NCI-H1930 (cell line): ENCODE measurements at places on chromosomes 7 and 10.
A peak's percentile ranks its signal among the peaks of the same experiment; 100 is the strongest.

DNA sequence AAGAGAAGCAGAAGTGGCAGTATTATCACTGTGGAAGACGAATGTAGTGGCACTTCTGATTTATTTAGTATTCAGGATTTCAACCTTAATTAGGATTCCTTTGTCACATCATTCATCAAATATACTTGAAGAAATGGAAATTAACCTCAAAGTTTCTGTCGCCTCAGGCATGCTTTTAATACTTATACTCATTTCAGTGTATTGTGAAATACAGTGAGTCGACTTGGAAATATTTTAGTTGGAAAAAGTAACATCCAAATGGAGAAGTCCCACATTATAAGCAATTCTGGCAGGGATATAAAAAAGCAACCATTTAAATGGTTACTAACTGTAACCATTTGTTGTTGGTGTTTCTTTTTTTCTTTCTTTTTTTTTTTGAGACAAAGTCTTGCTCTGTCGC, 648.8 kb downstream of the ARL4A start:
- no peak for DNase-seq

DNA sequence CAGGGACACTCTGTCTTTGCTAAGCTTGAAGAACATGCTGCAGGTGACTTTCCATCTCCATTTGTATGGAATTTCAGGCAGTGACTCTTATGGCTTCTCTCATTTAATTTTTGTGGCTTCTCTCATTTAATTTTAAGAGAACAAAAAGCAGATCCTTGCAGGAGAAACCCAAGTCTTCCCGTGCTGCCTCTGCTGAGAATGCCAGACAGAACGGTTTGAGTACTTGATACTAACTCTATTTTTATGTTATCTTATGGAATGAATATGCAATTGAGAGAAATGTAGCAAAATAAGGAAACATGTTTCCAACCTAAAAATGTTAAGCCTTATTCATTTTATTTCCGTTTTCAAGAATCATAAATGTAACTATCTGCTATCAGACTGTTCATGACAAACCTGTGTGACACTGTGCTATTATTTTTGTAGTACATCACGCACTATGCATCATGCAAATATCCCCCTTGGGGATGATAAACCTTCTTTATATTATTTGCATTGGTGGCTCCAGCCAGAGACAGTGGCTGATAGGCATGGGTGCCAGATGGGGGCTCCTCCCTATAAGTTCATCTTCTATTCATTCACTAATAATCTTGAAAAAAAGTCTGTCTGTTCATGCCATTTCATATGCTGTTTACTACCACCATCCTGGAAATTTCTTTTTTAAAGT, 6.9 kb upstream of the RAPGEF5 start:
- no peak for DNase-seq

GRCh38 chr7:23273141-23273599, 26.0 kb upstream of the MALSU1 start:
- DNase-seq: peak; percentile 85

GRCh38 chr10:116990276-116990800, 14.6 kb downstream of the SHTN1 start:
- DNase-seq: no peak

DNA sequence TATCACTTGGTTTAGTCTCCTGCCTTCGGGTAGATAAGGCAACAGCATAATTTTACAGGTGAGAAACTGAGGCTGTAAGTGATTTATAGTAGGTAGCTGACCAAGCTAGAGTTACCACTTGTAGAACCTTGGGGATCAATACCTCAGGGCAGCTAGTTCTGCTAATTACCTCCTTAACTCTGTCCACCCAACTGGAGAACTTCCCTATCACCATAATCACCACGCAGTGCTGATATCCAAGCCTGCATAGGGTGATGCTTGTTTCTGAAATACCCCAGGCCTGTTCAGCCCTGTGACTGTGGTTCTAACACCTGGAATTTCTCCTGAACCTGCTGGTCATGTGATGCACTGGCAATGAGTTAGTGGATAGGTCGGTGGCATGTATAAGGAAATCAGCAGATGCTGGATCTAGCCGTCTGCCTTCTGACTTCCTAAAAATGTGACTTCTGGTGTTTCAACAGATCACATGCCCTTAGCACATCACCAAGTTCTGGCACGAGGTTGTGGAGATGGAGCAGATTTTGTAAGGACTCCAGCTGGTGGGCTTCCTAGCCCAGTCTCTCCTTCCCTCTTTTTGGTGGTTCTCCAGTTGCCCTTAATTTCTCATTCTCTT, 15.3 kb downstream of the PLAU start:
- DNase-seq: no peak

GRCh38 chr10:128469515-128469914, 343.3 kb upstream of the MKI67 start:
- no peak for DNase-seq

DNA sequence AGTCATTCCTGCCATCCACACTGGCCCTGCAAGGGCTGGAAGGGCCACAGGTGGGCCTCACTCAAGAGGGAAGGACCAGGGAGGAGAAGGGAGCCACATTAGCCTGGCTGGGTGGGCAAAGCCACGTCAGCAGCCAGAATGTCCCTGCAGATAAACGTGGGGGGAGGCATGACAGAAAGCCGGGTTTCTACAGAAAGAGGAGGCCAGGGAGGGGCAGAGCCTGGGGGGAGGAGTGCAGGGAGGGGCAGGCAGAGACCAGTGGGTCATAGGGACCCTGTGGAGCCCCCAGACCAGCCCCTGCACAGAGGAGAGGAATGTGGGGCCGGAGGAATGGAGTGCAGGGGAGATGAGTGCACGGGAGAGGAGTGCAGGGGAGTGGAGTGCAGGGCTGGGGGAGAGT, 590.2 kb downstream of the PTPRN2 start:
- no peak for DNase-seq

- DNase-seq: no peak
Observed at GRCh38 chr7:875476-876076, 778 bp upstream of the GET4 start.

DNA sequence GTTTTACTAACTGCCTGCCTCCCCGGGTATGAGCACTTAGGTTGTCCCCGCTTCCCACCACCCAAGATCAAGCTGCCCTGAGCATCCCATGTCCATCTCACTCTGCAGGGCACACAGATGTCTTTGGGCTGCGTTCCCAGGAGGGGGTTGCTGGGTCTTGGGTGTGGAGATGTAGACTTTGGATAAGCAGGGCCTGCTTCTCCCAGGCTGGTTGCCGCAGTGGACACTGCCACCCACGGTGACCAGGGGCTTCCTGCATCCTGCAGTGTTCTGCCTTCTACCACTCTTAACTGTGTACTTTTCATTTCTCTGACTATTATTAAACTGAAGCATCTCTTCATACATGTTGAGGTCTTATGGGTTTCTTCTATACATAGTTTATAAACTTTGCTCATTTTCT, 70.0 kb downstream of the DOCK1 start:
- DNase-seq: no peak

DNA sequence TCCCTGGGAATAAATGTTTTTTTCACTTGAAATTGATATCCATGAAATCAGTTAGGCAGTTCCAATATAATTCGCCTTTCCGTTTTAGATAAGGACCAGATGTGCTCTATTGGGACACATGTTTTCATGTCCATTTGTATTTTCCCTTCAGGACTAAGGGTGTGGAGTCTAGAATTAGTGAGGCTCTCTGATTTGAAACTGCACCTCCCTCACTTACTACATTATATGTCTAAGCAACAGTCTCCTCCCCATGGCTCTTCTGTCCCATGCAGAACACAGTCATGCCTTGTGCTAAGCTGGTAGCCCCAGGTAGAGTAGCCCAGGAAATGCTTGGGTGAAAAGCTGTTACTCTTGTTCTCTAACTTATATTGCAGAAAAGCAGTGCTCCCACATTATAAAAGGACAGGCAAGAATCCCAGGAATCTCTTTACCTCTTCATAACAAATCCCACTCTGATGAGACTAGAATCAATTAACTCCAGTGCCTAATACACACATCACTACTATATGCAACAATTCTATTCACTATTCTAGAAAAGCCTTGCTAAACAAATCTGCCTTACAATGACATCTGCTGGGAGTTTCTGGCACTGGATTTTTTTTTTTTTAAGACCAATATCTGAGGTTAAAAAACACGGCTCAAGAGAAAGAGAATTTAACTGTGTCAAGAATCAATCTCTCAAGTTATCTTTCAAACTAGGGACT, 293.9 kb downstream of the SNX13 start:
- DNase-seq: no peak

- no peak for DNase-seq
Observed at GRCh38 chr10:78948621-78949030, 120.1 kb upstream of the ZMIZ1 start.

- DNase-seq: no peak
Observed at GRCh38 chr10:120103738-120104560, 211.4 kb downstream of the SEC23IP start.

GRCh38 chr7:137241655-137242360, 101.7 kb downstream of the PTN start:
- DNase-seq: no peak

DNA sequence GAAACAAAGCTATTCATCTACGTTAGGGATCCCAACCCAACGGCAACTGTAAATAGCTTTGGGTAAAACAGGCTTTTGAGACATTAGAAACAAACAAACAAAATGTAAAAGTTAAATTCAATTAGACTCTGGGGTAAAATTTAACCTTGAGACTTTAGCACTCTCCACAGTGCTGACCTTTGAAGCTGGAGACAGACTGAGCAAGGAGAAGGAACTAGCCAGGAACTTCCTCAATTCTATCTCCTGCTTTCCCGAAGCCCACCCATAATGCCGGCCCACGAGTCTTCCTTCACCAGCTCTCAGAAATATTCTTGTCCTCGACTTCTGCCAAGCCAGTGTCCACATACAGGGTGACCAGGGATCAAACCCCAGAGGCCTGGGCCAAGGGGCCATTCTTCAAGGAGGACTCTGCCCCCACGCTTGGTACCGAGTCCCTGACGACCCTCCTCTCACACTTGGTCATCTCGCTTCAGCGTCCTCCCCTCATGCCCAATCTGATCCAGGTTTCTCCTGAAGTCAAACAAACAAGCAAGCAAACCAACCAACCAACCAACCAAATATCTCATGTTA, 114.1 kb downstream of the HIPK2 start:
- DNase-seq: no peak

DNA sequence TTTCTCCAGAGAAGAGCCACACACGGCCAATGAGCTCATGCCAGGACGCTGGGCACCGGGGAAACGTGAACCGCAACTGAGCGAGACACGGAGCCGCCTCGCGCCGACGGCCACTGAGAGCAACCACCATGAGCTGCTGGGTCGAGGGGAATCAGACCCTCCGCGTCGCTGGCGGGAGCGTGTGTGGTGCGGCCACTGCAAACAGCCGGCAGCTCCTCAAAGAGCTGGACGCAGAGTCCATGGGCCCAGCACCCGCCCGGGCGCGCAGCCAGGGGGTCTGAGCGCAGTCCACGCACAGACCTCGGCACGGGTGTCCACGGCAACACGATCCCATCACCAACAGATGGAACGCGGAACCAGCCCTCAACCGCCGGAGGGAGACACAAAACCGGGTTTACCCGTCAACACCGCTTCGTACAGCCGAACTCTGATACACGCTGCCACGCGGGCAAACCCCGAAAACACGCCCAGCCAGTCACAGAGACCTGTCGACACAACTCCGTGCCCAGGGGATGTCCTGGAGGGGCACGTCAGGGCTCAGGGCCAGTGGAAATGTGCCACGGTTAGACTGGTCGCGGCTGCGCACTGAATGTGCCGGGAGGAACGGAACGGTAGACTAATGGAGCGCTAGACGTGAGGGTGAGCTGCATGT, 147.1 kb downstream of the ELFN1 start:
- no peak for DNase-seq

DNA sequence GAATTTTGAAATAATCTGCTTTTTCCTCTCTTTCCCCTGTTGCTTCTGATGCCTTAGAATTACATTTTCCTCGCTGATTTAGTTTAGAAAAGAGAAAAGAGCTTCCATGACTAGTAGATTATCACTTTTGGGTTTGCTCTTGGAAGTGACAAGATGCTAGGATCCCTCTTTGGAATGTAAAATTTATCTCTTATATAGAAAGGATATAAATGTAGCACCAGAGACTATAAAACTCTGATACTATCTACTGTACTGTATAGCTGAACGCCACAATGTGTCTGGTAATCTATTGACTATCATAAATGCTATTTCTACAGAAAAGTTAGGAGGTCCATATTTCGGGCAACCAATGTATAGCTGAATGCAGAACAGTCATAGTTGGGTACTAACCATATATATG, 1.1 kb upstream of the HDAC9 start:
- DNase-seq: no peak

DNA sequence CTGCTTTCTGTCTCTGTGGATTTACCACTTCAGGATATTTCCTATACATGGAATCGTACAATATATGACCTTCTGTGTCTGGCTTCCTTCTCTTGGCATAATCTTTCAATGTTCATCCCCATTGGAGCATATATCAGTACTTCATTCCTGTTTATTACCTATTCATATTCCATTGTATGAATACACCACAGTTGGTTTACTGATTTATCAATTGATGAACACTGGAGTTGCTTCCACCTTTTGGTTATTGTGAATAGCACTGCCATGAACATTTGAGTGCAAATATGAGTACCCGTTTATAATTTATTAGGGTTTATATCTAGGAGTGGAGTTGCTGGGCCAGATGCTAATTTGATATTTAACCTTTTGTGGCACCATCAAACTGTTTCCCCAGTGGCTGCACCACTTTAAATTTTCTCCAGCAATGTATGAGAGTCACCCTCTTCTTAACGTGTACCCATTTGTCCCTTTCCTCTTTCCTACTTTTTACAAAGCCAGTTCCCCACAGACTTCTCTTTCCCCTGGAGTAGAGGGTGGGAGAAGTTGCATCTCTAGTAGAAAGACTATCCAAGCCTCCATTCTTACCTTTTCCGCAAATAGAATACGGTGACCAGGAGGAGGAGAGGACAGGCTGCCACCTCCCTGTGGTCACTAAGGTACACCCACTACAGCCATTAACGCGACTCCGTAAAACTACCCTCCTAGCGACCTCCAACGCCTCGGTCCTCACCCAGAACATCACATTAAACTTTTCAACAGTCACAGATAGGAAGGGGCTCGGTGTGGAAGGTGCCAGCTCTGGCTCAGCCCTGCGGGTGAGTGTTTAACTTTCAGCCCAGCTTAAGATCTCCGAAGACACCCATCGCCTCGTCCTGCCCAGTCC, 25.6 kb downstream of the SCD start:
- no peak for DNase-seq

DNA sequence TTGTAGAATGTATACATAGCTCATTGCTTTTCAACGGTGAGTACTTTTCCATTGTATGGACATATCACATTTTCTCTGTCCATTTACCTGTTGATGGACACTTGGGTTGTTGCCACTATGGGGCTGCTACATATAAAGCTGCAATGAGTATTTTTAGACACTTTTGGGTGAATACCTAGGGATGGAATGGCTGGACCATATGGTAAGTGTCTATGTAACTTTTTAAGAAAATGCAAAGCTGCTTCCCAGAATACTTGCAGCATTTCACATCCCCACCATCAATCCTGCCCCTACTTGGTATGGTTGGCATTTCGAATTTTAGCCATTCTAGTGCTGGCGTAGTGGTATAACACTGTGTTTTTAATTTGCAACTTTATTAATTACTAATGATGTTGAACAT, 274.6 kb downstream of the TNS3 start:
- DNase-seq: no peak
